Hepatocyte (in vitro differentiated cells): ENCODE measurements at places on chromosomes 3 and 15. TPM values are rescaled to one million over a fixed set of nuclear protein-coding genes. Genes with fewer than 3 reads are reported as not detected.

Gene PLOD2
- 93.8 and 97.3 TPM in 2 replicates for polyA plus RNA-seq

Gene ITGA11
- 19.2 and 19.6 TPM in 2 replicates for polyA plus RNA-seq

Gene GPR62
- polyA plus RNA-seq, result 0.08 TPM in 1 of 2 replicates, not detected in the other

Gene TIGIT
- 0.19 and 0.39 TPM in 2 replicates for polyA plus RNA-seq

Gene GPR149
- 0.21 TPM in 1 of 2 replicates, not detected in the other for polyA plus RNA-seq

Gene MAP1A
- polyA plus RNA-seq, result 7.2 and 7.3 TPM in 2 replicates

Gene SERPINI2
- polyA plus RNA-seq, result not detected in 2 replicates

Gene CALML4
- polyA plus RNA-seq, result 72.7 and 79.8 TPM in 2 replicates

Gene CDC25A
- 3.7 and 5.5 TPM in 2 replicates for polyA plus RNA-seq

Gene CIDEC
- polyA plus RNA-seq, result 28.7 and 37.3 TPM in 2 replicates

Gene KBTBD13
- 0.10 and 0.56 TPM in 2 replicates for polyA plus RNA-seq

DNA sequence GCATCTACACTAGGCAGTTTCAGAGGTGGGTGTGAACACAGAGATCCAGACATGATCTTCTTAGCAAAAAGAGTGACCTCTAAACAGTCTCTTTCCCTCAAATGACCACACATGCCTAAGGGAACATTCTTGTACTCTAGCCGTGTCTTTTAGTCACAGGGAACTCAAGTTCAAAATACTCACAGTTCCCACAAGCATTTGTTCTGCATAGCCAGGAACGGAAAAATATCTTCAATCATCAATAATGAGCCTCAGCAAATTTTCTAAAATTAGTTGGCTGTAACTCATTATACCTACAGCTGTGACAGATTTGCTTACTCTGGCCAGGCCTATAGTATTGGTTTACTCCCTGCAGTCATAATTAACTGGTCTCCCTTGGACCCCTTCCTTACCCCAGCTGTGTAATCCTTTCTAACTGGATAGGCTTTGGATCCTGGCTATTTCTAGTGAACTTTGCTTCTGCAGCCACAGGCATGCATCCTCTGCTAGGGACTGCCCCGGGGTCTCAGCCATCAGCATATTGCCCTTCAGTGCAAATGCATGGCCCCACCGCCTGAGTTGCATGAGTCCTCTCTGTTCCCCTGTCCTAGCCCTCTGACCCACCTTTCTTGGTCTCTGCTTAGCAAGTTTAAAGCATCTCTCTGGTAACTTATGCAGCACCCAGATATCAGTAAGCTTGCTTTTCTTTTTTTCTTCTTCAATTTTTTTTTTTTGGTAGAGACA, 56.0 kb upstream of the HACD2 start:
- no peak for DNase-seq

GRCh38 chr15:75923756-75924155, 20.1 kb downstream of the FBXO22 start:
- no peak for DNase-seq

DNA sequence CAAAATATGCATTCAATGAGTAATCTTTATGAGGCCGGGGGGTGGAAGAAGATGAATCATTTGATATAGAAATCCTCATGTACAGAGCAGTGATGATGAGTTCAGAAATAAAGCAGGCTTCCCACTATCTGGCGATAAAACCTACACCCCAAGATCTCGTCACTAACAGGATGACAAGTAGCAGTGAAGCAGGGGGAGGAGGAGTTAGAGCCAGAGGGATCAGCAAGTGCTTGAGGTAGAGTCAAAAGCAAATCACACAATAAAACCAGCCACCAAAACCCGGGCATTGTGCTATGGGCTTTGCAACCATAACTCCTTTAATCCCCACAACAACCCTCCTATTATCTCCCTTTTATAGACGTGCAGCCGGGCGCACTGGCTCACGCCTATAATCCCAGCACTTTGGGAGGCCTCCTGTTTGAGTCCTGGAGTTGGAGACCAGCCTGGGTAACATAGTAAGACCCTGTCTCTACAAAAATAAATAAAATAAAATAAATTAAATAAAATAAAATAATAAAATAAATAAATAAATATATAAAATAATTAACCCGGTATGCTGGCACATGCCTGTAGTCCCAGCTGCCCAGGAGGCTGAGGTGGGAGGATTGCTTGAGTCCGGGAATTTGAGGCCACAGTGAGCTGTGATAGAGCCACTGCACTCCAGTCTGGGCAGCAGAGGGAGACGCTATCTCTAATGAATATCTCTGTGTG, 53.0 kb downstream of the STARD5 start:
- no peak for DNase-seq

DNA sequence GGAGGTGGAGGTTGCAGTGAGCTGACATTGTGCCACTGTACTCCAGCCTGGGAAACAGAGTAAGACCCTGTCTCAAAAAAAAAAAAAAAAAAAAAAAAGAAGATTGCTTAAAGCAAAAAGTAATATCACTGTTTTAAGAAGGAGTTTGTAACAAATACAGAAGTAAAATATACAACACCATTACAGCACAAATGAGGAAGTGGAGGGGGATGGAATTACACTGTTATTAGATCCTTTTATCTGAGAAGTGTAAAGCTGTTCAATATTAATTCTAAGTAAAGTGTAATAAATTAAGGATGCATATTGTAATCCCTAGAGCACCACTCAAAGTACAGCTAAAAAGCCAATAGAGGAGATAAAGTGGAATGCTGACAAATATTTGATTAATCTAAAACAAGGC, 47.0 kb upstream of the SNRPA1 start:
- no peak for DNase-seq

- no peak for DNase-seq
These were observed 172.9 kb upstream of the TBC1D5 start for GRCh38 chr3:17915341-17915740.

GRCh38 chr3:72818092-72818773, 30.0 kb downstream of the SHQ1 start:
- peak; percentile 35 for DNase-seq

- no peak for DNase-seq
These were observed 194.2 kb downstream of the PLCL2 start for GRCh38 chr3:17078926-17079465.

DNA sequence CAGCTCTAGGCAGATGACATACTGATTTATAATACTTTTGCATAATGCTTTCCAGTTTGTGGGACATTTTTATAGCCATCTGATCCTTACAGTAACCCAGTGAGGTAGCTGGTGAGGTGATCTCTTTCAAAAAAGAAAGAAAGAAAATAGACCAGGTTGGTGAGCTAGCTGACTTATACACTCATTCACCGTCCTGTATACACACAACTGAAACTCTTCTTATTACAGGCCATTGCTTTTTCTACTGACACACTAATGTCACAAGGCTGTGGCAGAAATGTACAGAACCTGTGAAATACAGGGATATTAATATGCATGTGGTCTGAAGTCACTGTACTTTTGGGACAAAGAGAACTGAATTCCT, 150.2 kb upstream of the BHLHE40 start:
- no peak for DNase-seq

GRCh38 chr3:105842943-105843342, 25.9 kb downstream of the CBLB start:
- DNase-seq, result no peak

GRCh38 chr3:72177075-72178050, 392.4 kb upstream of the PROK2 start:
- DNase-seq, result peak; percentile 43

DNA sequence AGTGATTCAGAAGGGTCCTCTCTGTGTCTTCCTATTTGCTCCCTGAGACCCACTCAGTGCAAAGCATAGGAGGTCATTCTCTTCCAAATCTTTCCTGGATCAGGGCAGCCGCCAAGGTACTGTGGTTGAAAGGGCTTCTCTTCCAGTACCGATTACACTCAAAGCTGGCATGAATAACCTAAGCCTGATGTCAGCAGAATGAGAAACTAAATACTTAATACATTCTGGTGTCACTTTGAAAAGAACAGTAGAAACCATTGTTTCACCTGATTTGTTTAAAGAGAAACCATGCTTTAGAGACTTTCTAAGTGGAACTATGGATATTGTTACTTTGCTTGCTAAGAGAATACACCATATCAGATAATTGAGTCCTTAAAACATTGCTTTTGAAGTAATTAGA, 50.2 kb downstream of the PDHB start:
- no peak for DNase-seq

DNA sequence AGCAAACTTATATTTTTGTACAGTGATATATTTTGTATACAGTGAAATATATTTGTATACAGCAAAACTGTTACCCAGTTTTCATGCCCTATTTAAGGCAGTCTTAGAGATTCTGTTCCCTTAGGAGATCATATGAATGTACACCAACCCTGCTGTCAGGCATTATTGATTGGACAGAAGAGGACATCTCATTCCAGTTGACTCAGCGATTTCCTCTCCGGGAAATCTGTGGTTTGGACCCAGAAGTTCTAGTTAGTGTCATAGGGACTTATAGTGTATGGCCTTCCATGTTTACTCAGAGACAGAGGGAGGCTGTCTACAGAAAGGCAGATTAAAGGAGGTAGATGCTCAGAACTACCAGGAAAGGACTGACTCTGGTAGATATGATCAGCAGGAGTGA, 318.8 kb upstream of the KCNMB2 start:
- DNase-seq, result no peak

GRCh38 chr3:56375654-56376053, 92.6 kb downstream of the ERC2 start:
- no peak for DNase-seq

- no peak for DNase-seq
These were observed 10.2 kb downstream of the ALDH1L1 start for GRCh38 chr3:126170073-126170777.

GRCh38 chr3:124347418-124347817, 355.5 kb upstream of the ROPN1 start:
- no peak for DNase-seq

- no peak for DNase-seq
These were observed 122.3 kb upstream of the BHLHE40 start for GRCh38 chr3:4856986-4857385.

DNA sequence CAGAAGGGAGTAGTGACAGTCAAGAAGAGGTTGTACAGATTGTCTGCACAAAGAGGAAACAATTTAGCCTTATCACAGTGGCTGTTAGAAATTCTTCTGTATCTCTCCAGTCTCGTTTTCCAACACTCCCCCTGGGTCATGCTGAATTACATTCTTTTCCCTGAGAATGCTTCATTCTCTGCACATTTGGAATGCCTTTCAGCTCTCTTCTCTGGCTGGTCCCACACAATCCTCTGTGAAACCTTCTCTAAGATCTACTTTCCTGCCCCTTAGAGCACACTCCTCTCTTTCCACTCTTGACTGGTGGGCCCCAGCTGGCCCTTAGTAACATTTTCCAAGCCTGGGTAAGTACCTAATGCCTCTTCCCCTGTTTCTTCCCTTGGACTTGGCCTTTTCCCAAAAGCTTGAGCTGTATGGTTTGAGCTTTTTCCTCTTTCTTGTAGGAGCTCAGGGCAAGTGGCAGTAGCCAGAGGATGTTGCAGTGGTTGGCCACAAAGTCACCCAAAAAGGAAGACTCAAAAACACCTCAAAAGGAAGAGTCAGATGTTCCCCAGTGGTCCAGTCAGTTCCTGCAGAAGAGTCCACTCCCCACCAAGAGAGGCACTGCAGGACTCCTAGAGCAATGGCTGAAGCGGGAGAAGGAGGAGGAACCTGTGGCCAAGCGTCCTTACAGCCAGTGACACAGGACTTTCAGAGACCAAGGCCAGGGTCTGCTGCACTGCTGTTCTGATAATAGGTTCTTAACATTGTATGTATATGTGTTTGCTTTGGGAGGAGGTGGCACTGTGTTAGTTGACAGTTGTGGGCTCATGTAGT, 25.7 kb downstream of the HMCES start:
- no peak for DNase-seq

- DNase-seq, result no peak
These were observed 15.9 kb upstream of the ALDH1A2 start for GRCh38 chr15:58081456-58081855.

DNA sequence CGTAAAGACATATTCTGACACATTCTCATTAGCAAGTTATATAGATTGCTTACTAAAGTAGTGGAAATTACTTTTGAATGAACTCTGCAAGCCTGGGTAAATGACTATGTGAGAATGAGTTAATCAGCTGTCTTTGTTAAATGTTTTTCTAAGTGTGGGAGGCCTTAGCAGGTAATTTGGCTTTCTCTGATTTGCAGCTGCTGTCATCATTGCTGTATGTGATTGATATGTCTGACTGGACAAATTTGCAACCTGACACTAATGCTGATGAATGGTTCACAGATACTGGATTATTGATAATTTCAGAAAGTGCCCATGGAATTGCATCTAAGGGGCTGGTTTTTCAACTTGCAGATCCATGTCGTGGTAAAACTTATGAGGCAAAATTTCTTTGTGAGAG, 372.2 kb upstream of the SGO1 start:
- DNase-seq, result no peak

DNA sequence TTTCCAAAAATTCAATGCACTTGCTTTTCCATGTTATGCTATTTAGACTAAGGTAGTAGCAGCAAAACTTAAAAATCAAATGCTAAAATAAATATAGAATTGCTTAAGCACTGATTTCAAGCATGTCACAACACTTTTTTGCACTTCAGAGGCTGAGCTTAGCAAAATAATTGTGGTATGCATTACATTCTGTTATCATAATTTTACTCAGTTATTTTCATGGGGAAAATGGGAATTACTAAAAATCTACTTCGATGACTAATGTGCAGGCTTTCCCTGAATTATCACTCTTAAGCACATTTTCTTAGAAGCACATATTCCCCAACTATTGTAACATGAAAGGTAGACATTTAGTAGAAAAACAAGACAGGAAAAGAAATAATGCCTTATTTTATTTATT, 322.4 kb upstream of the CBLB start:
- DNase-seq, result no peak

GRCh38 chr3:10011631-10012030, 14.6 kb upstream of the FANCD2 start:
- no peak for DNase-seq

GRCh38 chr3:44721231-44722102, 8.0 kb upstream of the ZNF501 start:
- DNase-seq, result no peak

- DNase-seq, result peak; percentile 14
These were observed 8.2 kb upstream of the PDHB start for GRCh38 chr3:58441514-58442450.

DNA sequence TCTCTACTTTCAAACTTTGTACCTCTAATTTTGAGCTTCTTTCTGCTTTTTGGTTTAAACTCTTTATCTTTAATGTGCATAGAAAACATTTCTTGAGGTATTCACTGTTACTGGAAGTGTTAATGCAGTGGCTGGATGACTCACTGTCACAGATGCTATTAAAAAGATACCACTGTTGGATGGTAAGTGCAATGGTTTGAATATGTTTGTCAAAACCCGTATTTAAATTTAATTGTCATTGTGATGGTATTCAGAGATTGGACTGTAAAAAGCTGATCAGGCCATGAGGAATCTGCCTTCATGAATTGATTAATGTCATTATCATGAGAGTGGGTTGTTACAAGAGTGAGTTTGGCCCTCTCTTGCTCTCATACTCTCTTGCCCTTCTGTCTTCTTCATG, 70.6 kb downstream of the AP4E1 start:
- no peak for DNase-seq

DNA sequence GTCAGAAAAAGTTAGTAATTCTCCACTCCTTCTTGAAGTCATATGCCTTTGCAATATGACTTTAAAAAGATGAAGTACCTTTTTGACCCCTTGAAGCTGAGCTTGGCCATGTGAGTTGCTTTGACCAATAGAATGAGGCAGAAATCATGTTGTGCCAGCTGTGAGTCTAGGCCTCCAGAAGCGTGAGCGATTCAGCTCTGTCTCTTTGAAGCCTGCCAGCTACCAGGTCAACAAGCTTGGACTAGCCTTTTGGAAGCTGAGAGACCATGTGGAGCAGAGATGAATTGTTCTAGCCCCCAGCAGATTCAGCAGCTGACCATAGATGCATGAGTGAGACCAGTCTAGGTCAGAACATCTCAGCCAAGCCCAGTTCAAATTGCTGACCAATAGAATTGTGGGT, 69.8 kb upstream of the EOMES start:
- no peak for DNase-seq
